KG1 (cell line): ENCODE measurements at places on chromosomes 5 and 9.

GRCh38 chr9:114845373-114845772, 39.5 kb upstream of the TNFSF15 start:
- no peak for DNase-seq

DNA sequence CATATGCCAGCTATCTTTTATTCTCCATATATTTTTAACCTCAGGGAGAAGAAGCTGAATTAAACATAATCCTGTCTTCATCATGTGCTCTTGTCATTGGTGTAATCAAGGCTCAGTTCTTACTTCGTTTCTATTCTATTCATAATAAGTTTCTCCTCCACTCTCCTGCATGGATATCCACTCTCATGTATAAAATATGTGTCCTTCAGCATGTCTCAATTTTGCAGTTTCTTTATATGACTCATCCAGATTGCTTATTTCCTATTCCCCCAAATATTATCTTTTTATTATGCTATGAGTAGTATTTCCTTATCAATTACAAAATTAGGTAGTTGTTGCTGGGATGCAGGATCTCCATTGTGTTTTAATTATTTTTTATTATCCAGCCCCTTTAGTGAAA, 643.7 kb upstream of the ACO1 start:
- no peak for DNase-seq

GRCh38 chr9:83218411-83219090, 155.6 kb upstream of the RASEF start:
- no peak for DNase-seq

DNA sequence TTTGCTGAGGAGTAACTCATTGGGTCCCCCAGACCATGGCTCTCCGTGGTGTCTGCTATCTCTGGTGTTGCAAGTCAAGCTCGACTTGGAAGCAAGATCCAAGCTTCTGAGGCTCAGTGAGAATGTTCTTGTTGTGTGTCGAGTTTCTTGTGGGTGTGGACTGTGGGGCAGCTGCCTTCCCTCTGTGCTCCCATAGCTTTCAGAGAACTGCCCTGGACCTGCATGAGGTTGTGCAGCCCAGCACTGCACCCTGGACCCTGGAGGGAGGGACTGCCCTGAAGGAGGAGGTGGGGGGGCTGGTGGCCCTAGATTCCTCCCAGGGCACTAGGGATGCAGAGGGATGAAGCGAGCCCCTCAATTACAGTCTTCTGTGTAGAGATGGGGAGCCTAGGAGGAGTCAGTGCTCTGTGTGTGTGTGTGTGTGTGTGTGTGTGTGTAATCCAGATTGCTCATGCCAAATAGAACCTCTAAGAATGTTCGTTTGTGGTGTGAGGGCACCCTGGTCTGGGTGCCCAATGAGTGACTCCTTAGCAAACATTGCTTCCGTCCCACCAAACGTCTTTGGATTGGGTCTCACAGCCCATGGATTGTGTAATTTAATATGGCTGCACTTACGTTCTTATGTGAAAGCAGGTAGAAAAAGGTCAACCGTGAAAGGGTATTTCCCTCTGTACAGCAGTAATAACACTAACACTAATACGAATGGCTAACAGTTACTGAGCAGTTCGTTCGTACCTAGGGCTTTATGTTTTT, 143.3 kb upstream of the LMX1B start:
- DNase-seq = no peak

GRCh38 chr9:14316602-14317300, 2.8 kb upstream of the NFIB start:
- no peak for DNase-seq
